ENCODE measurements at places on chromosomes 12 and 14.

GRCh38 chr12:12999959-13000615, at the start of gene HEBP1:
Gene HEBP1, minus strand, starts transcription at chr12:13000265. Its CDS starts 151 bp downstream, at chr12:13000114.
- DNase-seq: peak; percentile 95

- no peak for DNase-seq
Measured at GRCh38 chr12:10601860-10602259, 11.5 kb downstream of the MAGOHB start.

GRCh38 chr14:77883847-77884238, 83.9 kb downstream of the ADCK1 start:
- no peak for DNase-seq

DNA sequence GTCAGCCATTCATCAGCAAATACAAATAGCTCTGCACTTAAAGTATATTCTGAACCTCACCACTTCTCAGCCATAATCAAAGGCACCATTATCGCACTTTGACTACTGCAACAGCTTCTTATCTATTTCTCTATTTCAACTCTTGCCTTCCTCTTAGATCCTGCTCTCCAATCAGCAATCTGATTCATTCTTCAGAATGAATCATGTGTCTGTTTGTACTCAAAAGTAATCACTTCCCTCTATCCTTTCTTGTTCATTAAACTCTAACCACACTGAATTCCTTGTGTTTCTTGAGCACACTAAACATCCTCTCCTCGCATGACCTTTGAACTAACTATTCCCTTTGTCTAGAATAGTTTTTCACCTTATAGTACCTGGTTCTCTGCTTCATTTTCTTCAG, 12.8 kb upstream of the OR4E1 start:
- no peak for DNase-seq

- no peak for DNase-seq
Measured at GRCh38 chr14:95157048-95157326, 342 bp downstream of the DICER1 start.

DNA sequence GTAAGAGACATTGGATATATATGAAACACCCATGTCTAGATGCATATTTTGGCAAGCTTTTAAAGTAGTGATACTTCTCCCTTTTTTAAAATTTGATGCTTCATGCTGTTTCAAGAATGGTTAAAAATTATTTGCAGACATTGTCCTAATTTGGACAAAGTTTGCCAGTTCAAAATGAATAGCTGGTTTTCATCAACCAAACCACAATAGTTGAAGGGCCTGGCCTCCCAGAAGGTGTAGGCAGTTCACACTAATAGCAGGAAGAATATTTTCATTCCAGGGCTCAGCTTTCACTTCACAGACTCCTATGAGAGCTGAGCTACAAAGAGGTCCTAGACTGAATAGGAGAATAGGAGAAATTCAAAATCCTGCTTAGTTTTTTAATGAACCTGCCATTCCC, 78.7 kb downstream of the STXBP6 start:
- DNase-seq: no peak

Data from dorsolateral prefrontal cortex (tissue), 122 donors.